ENCODE measurements at places on chromosomes 4 and X.

- no peaks in the 10 kb centered on the region for H3K36me3 ChIP-seq
- H3K27ac ChIP-seq, result no peak overlapping the region
- peaks cover 3% of the 10 kb centered on the region for H3K27me3 ChIP-seq
- H3K4me1 ChIP-seq, result no peaks in the 10 kb centered on the region
- no peak overlapping the region for H3K4me3 ChIP-seq
These were observed 39.1 kb upstream of the ANXA3 start for GRCh38 chr4:78512357-78512920.

- no peak overlapping the region for H3K27ac ChIP-seq
- H3K36me3 ChIP-seq, result no peaks in the 10 kb centered on the region
- DNase-seq, result no peak
- no peak overlapping the region for H3K4me3 ChIP-seq
- H3K4me1 ChIP-seq, result no peaks in the 10 kb centered on the region
These were observed 877.8 kb downstream of the FAM133A start for GRCh38 chrX:94551831-94552230.

DNA sequence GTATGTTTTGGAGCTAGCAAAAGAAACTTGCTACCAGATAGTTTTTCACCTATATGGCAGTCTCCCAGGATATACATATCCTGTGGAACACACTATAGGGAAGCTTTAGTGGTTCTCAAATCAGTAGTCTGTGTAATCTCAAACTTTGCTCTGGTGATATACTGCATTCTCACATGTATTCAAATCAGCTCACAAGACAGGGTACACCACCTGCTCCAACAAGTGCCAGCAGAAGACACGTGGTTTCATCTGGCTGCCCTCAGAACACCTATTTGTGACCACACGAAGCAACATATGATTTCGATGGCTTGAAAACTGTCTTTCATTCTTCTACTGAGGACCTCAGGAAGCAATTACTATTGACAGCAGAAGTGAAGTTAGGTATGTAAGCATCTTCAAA lies 37.7 kb downstream of the BCLAF3 start:
- H3K4me1 ChIP-seq, result no peaks in the 10 kb centered on the region
- H3K27ac ChIP-seq, result no peak overlapping the region
- peaks cover 28% of the 10 kb centered on the region for H3K36me3 ChIP-seq
- H3K4me3 ChIP-seq, result no peak overlapping the region
- no peak for DNase-seq

DNA sequence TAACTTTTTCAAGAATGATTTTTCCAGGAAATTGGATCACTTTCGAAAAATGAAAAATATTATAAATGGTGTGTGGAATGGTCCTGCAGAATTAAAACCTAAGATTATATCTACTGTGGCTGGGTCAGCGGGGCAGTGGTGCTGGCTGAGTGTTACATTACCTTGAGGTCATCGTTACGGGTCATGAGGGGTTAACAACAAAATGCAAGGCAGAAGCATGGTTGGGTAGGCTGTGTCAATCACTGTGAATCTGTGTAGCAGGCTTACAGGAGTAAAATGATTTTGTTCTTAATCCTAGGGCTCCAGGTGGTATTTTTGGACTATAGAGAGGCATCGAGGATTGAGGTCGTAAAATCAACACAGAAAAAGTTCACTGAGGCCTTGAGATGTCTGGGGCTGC lies 105.2 kb upstream of the AMOT start:
- no peak overlapping the region for H3K27ac ChIP-seq
- DNase-seq, result no peak
- no peaks in the 10 kb centered on the region for H3K36me3 ChIP-seq
- H3K4me1 ChIP-seq, result no peaks in the 10 kb centered on the region

DNA sequence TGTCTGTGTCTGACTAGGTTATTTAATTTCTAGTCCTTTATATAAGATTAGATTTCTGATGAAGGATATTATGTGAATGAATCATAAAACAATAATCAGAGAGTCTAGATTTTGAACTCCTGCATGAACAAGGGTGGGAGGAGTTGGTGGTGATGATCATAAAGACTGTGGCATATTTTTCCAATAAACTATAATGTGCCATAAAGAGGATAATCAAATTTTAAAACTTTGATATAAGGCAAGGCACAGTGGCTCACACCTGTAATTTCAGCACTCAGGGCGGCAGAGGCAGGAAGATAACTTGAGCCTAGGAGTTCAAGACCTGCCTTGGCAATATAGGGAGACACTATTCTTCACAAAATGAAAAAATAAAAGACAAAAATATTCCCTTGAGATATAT lies 473.3 kb downstream of the GABRG1 start:
- H3K27me3 ChIP-seq, result no peaks in the 10 kb centered on the region
- no peak overlapping the region for H3K27ac ChIP-seq
- no peak for DNase-seq
- no peaks in the 10 kb centered on the region for H3K4me1 ChIP-seq

DNA sequence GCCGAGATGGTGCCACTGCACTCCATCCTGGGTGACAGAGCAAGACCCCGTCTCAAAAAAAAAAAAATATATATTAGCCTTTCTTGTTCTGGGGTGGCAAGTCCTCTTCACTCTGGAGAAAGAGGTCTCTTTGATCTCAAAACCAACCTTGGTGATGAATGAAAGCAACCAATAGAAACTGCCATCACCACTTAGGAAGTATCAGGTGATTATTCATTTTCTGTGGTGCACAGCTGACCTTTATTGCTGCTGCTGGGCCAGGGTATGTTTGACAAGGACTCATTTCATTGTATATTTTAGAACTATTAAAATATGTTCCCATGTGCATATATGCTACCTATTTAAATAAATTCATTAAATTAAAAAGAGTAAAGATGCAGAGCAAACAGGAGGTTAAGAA lies 76.0 kb upstream of the KIT start:
- H3K4me3 ChIP-seq, result no peak overlapping the region
- no peak overlapping the region for H3K27ac ChIP-seq
- H3K27me3 ChIP-seq, result peaks cover 2% of the 10 kb centered on the region
- no peaks in the 10 kb centered on the region for H3K36me3 ChIP-seq
- H3K4me1 ChIP-seq, result no peaks in the 10 kb centered on the region
- no peak for DNase-seq

DNA sequence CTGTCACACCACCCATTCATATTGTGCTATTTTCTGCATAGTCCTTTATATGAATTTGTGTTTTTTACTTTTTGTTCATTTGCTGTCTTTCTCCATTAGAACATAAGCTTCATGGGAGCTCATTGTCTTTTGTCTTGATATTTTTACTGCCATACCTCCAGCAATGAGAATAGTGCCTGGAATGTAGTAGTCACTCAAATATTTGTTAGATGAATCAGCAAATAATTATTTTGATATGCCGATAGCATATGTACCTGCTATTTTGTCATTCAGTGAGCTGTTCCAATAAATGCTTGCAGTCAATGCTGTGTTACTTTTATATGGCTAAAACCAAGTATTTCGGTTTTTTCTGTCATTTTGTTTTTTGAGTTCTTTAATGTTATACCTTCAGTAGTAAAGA lies 43.5 kb upstream of the SLC25A31 start:
- H3K36me3 ChIP-seq, result no peaks in the 10 kb centered on the region
- H3K4me3 ChIP-seq, result no peak overlapping the region
- H3K27me3 ChIP-seq, result no peaks in the 10 kb centered on the region
- H3K4me1 ChIP-seq, result no peaks in the 10 kb centered on the region
- H3K27ac ChIP-seq, result no peak overlapping the region
- DNase-seq, result no peak

DNA sequence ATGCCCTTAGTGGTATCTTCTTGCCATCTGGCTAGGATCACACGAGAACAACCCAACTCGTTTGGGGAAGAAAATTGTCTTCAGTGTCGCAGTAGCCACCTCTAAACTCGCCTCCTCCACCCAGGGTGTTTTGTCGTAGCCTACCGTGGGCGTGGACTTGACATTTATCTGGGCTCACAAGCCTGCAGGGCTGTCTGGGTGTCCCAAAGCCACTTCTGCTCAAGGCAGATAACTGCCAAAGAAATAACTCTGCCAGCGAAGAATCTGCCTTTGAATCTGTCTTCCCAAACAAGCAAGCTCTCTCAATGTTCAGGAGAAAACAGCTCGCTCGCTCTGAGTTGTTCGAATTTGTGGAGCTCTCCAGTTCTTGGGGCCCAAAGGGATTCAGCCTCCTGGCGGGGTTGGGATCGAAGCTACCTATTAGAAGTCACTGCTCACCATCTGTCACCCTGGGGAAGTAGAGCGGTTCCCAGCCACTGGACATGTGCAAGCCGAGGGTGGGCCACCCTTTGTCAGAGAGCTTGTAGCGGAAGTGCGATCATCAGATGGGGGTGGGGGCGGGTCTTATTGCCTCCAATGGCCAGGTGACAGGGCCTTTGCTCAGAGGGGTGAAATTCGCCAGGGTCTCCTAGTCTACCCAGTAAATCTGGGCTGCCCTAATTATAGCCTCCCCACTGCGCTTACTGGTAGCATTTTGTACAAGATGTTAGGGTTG lies 14.8 kb downstream of the BLOC1S4 start:
- no peaks in the 10 kb centered on the region for H3K27me3 ChIP-seq
- no peak for DNase-seq
- H3K36me3 ChIP-seq, result no peaks in the 10 kb centered on the region

GRCh38 chr4:80393246-80393969 lies 57.9 kb downstream of the CFAP299 start:
- no peaks in the 10 kb centered on the region for H3K4me1 ChIP-seq
- H3K27ac ChIP-seq, result no peak overlapping the region
- H3K4me3 ChIP-seq, result no peak overlapping the region
- H3K27me3 ChIP-seq, result no peaks in the 10 kb centered on the region

DNA sequence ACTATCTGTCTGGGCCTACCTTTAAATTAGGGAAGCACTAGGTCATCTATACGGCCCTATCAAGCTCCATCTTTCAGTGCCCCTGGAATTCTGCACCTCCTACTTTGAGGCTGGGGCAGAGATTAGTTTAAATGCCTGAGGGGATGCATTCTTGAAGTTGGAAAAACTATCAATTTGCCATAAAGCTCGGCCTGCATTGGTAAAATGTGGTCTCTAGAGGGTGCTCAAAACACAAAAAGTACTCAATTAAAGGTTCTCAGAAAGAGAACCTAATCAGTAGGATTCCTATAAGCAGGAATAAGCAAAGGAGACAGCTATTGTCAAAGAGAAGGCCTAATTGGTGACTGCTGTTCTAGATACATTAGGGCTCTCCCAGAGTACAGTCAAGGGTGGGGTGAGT lies 111.7 kb downstream of the AMER1 start:
- no peaks in the 10 kb centered on the region for H3K4me1 ChIP-seq
- DNase-seq, result no peak
- no peak overlapping the region for H3K27ac ChIP-seq

DNA sequence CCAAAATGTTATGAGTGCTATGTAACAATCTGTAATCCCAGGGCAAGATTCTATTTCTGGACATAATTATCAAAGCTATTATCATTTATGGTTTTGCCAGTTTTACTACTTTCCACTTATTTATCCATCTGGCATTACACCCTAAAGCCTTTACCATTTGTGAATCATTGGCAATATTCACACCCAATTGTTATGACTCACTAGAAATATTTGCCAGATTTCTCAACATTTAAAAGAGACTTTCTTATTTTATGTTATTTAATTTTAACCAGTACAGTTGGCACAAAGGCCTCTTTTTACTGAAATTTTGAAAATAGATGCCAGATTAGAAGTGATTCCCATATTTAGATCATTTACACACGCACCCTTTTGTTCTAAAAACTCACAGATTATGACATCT lies 242.7 kb upstream of the WDFY3 start:
- H3K27me3 ChIP-seq, result no peaks in the 10 kb centered on the region
- H3K27ac ChIP-seq, result no peak overlapping the region
- no peaks in the 10 kb centered on the region for H3K4me1 ChIP-seq

- peaks cover 25% of the 10 kb centered on the region for H3K36me3 ChIP-seq
- no peak overlapping the region for H3K27ac ChIP-seq
- no peaks in the 10 kb centered on the region for H3K27me3 ChIP-seq
These were observed 40.9 kb downstream of the PDS5A start for GRCh38 chr4:39936565-39937418.

GRCh38 chr4:83212041-83212851 lies 72.4 kb downstream of the COQ2 start:
- peak overlapping the region; percentile 40 for H3K4me3 ChIP-seq
- DNase-seq, result peak; percentile 74
- peaks cover 66% of the 10 kb centered on the region for H3K4me1 ChIP-seq
- peak overlapping the region; percentile 89 for H3K27ac ChIP-seq
